ENCODE measurements at places on chromosomes 2 and 18. TPM values are rescaled to one million over a fixed set of nuclear protein-coding genes. Genes with fewer than 3 reads are reported as not detected.

Gene NCKAP1
- 119 TPM for total RNA-seq

Gene IL36B
- not detected for total RNA-seq

- no peak for DNase-seq
These were observed 27.9 kb upstream of the HS6ST1 start for GRCh38 chr2:128346291-128347170.

DNA sequence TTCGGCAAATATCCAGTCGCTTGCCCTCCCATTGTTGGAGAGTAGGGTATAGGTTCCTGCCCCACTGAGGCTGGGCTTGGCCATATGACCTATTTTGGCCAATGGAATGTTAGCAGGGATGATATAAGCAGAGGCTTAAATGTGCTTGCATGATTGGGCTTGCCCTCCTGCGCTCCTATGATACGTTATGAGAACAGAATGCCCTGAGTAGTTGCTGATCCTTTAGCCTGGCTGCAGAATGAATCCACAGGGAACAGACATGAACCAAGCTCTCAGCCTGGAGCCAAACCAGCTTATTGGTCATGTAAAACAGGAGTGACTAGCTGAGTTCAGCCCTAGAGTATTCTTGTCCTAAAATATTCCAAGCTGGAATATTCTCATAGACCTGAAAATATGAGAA is 34.8 kb upstream of the IMP4 start:
- no peak for DNase-seq

DNA sequence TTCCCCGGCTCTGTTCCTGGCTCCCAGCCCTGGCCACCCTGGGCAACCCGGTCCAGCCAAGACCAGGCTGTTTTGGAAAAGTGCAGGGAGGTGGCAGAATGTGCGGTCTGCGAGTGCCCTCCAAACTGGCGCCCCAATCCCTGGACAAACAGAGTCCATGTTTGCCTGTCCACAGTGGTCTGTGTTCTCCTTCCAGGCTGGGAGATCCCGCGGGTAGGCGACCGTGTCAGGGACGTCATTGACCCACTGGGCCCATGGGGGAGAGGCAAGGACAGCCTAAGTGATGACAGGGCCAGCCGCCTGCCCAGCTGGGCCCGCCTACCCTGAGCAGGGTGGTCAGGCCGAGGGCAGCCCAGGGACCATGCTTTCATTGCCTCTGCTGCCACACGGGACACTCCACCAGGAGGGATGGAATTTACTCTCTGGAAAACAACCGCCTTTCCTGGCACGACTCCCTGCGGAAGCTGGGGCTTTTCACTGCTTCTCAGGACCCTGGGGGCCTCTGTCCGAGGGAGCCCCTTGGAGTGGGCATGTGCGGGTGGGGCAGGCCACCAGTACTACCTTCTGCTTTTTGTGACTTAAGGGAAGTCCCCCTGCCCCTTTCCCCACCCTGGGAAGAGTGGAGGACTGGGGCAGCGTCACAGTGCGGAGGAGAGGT is 20.1 kb downstream of the CYP26B1 start:
- DNase-seq = peak; percentile 27

- no peak for DNase-seq
These were observed 20.5 kb upstream of the MYCN start for GRCh38 chr2:15919716-15920434.
